A673 (cell line): ENCODE measurements at places on chromosomes 11 and 22. TPM values are rescaled to one million over a fixed set of nuclear protein-coding genes. Genes with fewer than 3 reads are reported as not detected.

IGF2 gene
- total RNA-seq, result 0.17 and 0.20 TPM in 2 replicates

TOLLIP gene
- total RNA-seq, result 24.0 and 32.5 TPM in 2 replicates

PRODH gene
- 10.9 and 15.0 TPM in 2 replicates for total RNA-seq

DNA sequence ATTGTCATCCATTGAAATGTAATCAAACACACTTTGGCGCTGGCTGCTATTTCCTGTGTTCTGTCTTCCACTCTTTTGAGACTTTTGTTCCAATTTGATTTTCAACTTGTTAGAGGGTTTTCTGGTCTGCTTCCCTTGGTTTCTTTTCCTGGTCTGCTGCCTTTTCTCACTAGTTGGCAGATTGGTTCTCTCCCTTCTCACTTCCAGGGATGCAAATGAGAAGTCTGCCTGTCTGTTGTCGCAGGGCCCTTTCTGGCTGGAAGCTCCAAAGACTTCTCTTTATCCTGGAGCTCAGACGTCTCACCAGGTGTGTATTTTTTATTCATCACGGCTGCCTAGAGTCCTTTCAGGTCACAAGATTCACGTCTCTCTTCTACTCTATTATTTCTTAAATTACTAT lies 84.0 kb downstream of the RPS6KA4 start:
- no peak for DNase-seq

GRCh38 chr11:28666632-28667031 lies 558.4 kb downstream of the METTL15 start:
- DNase-seq, result peak; percentile 97

- DNase-seq, result no peak
Measured at GRCh38 chr22:23531966-23532705, 48.0 kb downstream of the IGLL1 start.

DNA sequence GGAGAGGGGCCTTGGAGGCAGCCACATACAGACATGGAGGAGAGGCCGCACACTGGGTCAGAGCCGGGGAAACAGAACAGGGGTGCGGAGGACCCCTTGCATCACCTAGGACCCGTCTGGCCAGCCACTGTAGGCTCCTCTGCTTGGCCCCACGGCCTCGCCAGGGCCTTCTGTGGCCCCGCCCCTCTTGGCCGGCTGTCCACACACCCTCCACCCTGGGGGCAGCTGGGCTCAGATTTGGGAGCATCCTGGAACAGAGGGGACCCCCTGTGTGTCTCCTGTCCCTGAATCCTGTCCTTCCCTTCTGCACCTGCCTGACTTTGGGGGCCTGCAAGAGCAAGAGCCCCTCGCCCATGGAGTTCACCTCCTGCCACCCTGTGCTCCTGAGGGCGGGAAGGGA lies 7.9 kb upstream of the TH start:
- no peak for DNase-seq

GRCh38 chr11:61107888-61108287 lies 5.6 kb downstream of the CD5 start:
- no peak for DNase-seq

- DNase-seq, result no peak
Measured at GRCh38 chr11:64222651-64223000, 3.4 kb downstream of the TRPT1 start.

GRCh38 chr22:23076896-23077572 lies 6.7 kb downstream of the GNAZ start:
- no peak for DNase-seq

- DNase-seq, result no peak
Measured at GRCh38 chr11:128021349-128022006, 565.9 kb downstream of the ETS1 start.
